ENCODE measurements at places on chromosomes 12 and 14.

DNA sequence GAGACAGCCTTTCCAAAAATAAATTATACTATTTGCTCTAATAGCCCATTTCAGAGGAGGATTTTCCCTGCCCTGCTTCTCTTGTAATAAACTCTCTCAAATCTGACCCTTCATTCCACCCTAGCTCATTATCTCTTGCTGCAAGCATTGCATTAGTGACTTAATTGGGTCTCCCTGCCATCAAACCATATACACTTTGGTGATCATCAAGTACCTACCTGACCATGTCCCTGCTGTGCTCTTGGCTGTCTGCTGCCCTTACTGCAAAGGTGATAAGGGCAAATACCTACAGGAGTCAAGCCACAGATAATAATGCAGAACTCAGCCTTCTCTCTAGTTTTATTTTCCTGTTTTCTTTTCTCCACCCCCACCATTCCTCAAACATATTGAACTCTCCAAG lies 88.4 kb downstream of the LIN7A start:
- DNase-seq = no peak

GRCh38 chr14:92532490-92533163 lies 19.0 kb downstream of the RIN3 start:
- no peak for DNase-seq

DNA sequence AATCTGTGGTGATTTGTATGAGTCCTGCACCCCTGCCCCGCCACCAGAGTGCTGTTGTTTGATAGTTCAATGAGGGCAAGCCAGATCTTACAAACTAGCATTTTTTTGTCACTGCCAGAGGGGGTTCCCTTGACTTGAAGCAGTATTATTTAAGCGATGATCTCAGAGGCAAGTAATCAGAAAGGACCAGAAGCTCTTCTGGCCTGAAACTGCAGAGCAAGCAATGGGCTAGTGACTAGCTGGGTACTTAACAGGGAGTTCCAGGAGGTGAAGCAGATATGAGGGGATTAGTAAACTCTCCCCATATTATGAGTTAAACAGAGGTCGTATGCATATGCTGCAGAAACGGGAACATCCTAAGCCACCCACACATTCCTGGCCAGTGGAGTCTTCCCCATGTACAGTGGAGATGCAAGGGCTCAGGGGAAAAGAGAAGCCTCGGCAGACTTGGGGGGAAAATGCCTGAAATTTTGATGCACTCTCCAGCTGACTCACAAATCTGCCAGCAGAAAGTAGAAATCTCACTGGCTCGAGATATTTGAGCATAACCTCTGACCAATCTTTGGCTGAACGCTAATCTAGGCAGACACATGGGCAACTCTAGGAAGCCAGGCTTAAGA lies 8.3 kb upstream of the CRACR2A start:
- no peak for DNase-seq

DNA sequence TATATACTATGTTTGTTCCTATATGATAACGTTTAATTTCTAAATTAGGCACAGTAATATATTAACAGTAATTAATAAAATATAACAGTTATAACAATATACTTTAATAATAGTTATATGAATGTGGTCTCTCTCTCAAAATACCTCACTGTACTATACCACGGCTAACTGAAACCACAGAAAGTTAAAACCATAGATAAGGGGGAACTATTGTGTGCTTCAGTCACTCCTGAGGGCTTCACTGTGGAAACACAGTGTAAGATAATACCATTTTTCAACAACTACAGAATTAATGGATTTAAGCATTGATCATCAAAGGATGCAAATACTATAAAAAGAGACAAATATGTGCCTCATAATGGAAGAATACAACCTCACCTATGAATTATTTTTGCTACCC lies 266.4 kb upstream of the RGS6 start:
- DNase-seq = no peak

GRCh38 chr12:31300341-31300740 lies 25.6 kb downstream of the SINHCAF start:
- DNase-seq = no peak

All from stimulated activated CD4-positive, alpha-beta T cell treated with anti-CD3 and anti-CD28 coated beads, Interleukin-2, amount 100 ng/mL, for 24 hours (primary cell).